ENCODE measurements at places on chromosomes 5 and 9.
A peak's percentile ranks its signal among the peaks of the same experiment; 100 is the strongest.

DNA sequence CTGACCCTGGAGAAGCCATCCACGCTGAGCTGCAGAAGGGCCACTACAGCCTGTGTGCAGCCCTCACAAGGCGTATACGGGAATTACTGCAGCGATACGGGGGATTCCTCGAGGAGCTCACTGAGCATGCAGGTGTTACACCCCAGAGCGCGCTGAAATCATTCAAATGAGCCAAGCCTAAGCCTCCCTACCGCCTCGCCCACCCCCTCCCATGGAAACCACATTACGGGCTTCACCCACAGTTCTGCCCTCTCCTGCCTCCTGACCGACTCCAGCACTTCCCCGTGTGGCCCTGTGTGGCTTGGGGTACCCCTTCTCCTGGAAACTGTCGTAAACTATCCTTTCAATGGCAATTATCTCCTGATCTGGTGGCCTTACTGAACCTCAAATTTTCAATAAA is 13.3 kb downstream of the SURF6 start:
- no peak for DNase-seq

DNA sequence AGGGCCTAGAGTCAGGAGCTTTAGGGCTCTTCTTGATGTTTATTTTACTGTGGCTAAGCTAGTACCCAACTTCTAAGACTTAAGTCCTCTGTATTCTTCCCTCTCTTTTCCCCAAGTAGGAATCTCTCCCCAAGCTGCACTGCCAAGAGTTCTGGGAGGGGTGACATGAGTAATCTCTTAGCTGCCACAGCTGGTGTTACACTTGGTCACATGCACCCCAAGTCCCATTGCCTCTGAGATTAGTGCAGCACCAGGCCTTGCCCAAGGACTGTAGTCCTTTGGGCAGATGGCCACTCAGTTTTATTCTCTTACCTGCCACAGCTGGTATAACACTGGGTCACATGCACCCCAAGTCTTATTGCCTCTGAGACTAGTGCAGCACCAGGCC is 114.7 kb upstream of the RIOK2 start:
- no peak for DNase-seq

DNA sequence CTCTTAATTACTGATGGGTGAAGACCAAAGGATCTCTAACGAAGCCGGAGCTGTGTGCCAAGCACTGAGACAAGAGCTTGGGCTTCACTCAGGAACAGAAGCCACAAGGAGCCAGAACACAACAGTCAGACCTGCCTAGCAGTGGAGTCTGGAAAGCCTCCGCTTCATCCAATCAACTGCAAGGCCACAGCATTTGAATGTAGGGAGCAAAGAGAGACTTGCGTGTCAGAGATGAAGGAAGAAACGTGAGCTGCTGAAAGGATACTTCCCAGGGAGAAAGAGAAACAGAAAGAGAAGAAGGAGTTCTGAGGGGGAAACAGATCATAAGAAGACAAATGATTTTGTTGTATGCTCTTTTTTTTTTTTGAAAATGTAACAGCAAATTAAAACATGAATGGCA is 43.5 kb downstream of the DDX31 start:
- no peak for DNase-seq

DNA sequence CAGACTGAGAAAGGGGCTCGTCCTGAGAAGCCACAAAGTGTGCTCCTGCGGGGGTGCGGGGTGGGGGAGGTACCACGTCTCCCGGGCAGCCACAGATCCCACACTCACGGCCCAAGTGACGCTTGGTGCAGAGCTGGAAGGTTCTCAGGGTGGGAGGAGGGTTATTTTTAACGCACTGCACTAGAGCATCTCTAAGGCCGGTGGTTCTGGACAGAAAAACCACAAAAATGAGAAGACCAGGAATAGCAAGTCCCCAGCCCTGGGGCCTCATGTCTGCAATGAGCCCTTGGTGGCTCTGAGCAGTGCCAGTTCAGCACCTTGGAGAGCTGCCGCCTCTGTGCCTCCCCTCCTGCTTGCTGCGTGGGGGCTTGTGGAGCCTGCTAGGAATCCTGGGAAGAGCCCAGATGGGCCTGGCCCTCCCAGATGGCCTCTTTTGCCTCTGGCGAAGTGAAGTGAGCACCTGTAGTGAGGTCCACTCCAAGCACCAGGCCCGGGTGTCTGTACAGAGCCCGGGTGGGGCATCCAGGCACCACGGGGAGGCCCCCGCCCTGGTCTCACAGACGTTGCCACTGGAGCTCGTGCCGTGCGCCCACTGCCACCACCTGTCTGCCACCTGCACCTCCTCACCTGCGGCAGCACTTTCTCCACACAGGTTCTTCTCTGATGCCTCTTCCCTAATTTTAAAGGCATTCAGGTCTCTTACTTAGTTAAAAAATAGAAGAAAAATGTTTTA is 48.9 kb upstream of the CACNA1B start:
- DNase-seq: no peak

- no peak for DNase-seq
These were observed 266.7 kb upstream of the SMARCA2 start for GRCh38 chr9:1748407-1748806.

GRCh38 chr9:105425816-105426433 is 21.9 kb upstream of the FSD1L start:
- DNase-seq: no peak

- DNase-seq: no peak
These were observed 27.2 kb downstream of the AHRR start for GRCh38 chr5:348726-349125.

DNA sequence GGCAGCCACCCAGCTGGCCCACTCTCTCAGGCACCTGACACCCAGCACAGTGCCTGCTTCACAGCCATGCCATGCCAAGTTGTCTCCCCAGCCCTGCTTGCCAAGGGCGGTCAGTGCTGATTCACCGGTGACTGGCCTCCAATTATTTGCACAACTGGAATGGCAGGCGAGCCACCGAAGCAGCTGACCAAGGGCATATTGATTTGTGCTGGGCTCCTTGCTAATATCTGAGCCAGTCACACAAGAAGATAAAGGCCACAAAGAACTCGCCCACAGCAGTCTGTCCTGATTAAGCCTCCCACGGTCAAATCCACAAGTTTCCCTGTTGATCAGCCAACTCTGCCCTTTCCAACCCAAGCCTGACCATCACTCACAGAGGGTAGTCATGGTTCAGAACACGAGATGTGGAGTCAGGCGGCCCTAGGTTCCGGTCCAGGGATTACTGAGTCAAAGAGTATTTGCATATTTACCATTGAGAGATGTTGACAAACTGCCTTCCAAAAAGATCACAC is 6.4 kb upstream of the EEIG1 start:
- no peak for DNase-seq

DNA sequence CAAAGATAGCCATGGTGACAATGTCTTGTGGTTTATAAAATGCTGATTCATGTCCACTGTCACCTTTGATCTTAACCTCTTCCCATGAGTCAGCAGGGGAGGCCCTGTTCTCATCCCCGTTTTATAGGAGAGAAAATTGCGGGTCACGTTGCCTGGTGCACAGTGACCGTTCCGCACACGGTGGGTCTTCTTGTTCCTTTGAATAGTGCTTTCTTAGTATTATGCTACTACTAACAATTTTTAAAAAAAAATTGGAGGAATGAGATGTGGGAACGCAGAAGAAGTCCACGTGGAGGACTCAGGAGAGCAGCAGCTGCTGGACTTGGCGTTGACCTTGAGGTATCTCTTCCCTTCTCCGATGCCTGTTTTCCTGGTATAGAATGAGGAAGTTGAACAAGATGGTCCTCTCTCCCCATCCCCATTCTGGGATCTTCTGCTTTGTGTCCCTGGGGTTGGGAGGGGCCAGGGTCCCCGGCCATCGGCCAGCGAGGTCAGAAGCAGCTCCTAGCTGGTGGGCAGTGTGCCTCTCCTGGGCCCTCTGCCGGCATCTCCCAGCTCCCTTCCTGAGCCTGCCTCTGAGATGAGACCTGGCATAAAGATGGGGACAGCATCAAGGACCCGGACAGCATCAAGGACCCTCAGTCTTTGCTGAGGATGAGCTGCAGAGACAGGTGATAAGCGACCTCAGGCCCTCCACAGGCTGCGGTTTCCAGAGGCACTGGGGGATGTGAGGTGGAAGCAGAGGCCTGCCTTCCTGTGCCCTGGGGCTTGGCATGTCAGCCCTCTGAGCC is 143.9 kb downstream of the C9orf50 start:
- DNase-seq: no peak

- DNase-seq: no peak
These were observed 158.8 kb downstream of the C9orf152 start for GRCh38 chr9:110048976-110049698.

DNA sequence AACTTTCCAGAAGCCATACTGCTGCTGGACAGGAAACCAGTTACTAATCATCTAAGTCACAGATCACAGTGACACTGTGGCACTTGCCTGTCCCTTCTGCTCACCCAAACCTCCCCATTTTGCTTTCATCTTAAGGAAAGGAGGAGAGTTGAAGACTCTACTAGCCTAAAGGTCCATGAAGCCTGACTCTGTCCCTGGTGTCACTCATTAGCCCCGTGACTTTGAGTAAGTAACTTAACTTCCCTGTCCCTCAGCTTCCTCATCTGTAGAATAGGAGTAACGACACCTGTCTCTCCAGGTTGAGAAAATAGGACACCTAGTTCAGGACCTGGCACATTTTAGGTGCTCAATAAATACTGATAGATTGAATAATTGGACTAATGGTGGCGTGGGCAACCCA is 536 bp upstream of the SLC6A7 start:
- no peak for DNase-seq

DNA sequence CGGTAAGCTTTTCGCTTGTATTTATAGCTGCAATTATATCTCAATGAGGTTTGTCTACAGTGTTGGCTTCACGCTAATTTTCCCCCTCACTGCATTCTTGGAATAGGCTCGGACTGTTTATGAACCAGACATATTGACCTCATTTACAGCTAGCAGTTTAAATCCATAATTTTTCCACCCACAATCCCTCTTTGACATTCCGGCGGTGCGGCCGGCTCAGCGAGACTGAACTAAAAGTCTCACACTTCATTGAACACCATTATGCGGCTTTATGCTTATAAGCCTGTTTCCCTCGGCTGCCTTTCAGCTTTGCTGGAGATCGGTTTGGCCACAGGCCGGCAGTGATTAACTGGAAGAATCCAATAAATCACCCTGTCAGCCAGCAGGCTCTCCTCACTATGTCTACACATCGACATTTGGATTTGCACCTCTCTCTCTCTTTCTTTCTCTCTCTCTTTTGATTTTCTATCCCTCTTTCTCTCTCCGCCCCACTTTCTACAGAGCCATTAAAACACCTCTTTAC is 315.0 kb upstream of the TLE4 start:
- no peak for DNase-seq

GRCh38 chr5:140791089-140791488 is 3.6 kb upstream of the PCDHA2 start:
- no peak for DNase-seq

DNA sequence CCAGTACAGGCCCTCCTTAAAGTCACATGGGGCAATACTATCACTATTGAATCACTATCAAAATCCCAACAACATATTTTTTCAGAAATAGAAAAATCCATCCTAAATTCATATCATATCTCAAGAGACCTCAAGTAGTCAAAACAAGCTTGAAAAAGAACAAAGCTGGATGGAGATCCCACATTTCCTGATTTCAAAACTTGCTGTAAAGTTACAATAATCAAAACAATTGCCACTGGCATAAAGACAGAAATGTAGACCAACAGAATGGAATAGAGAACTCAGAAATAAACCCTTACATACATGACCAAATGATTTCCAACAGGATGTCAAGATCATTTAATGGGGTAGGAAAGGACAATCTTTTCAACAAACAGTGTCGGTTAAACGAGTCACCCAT is 41.3 kb upstream of the CDKN2AIPNL start:
- DNase-seq: no peak

DNA sequence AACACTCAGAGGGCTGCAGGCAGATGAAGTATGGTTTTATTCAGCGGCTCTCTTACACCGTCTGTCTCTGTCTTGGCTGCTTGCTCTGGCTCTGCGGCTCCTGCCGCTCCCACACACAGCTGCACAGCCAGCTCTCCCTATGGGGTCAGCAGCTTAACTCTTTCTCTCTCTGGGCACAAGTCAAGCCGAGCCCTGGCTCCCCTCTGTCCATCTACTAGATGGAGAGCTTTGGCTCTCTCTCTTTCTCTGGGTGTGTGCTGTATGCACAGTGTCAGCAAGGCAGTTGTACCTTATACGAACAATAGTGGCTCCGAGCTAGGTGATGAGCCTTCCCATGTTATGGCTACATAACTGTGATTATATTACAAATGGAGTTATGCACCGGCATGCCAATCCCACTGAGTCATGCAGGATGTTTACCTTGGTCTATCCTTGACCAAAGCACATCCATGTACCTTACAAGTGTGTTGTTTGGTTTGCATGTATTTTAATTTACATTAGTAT is 19.3 kb upstream of the PPP2CA start:
- no peak for DNase-seq

DNA sequence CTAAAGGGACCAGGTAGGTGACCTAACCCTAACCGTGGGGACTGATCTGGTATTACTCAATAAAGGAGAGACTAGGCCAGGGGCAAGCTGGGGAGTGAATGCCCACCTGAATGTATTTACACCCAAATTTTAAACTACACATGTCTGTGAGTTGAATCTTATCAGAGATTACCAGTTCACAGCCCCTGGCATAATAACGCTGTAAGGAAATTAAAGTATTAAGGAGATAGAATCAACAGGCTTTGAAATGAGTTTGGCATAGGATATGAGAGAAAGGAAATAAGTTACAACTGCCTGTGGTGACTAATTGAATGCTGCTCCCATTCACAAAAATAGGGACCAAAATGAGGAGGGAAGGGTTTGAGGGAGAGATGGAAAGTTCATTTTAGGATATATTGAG is 593.3 kb downstream of the CSNK1G3 start:
- DNase-seq: no peak

- DNase-seq: no peak
These were observed 2.8 kb downstream of the SHC3 start for GRCh38 chr9:89175828-89176261.

- peak; percentile 48 for DNase-seq
These were observed 16.4 kb downstream of the TENT4A start for GRCh38 chr5:6729386-6730310.

GRCh38 chr5:1466631-1467265 is 21.5 kb upstream of the SLC6A3 start:
- DNase-seq: no peak

- no peak for DNase-seq
These were observed 6.6 kb upstream of the ARSI start for GRCh38 chr5:150309101-150309885.

GRCh38 chr5:175021321-175021720 is 296.9 kb downstream of the MSX2 start:
- DNase-seq: no peak

GRCh38 chr9:85859765-85860164 is 81.2 kb upstream of the NAA35 start:
- DNase-seq: no peak

Data from activated effector memory CD4-positive, alpha-beta T cell treated with Interleukin-2 at 50 U/mL for 16 hours (primary cell).